CD4-positive, alpha-beta T cell treated with Interferon alpha-2 for 1 hour (primary cell): ENCODE measurements at places on chromosomes 16 and 17.

GRCh38 chr16:66423177-66423576 lies 3.9 kb upstream of the BEAN1 start:
- no peak for DNase-seq

DNA sequence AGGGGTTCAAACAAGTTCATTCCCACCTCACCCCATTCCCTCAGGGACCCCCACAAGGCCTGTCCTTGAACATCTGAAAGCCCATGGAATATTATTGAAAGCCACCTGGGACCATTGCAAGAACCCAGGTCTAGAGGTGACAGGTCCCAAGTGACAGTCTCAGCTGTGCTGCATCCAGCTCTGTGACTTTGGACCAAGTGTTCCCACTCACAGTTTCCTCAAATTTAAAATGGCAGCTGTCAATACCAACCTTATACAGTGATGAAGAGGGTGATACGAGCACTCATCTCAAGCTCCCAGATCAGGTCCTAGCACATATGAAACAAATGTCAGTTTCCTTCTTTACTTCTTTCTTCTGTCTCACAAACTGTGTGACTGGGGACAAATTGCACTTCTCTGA lies 9.1 kb downstream of the ERAL1 start:
- no peak for DNase-seq

DNA sequence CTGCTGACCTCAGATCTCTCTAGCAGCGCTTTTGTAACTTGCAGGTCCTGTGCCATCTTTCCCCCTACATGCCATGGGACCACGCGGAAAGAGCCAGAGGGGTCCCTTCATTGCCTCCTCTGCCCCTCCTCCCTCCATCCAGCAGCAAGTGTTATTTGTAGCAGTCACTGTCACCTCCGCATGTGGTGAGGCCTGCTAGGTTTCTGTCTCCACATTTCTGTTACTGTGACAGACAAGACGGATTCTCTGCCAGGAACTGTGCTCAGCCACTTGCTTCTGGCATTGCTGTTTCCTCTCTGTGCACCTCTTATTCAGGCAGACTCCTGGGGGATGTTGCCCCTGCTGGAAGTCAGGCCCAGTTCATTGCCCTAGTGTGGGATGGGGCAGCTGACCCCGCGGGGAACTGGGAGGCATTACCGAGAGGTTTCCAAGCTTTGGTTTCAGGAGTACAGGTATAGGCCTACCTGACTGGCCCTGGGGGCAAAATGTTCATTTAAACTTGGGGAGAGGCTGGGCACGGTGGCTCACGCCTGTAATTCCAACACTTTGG lies 61.2 kb downstream of the RAB11FIP4 start:
- no peak for DNase-seq

DNA sequence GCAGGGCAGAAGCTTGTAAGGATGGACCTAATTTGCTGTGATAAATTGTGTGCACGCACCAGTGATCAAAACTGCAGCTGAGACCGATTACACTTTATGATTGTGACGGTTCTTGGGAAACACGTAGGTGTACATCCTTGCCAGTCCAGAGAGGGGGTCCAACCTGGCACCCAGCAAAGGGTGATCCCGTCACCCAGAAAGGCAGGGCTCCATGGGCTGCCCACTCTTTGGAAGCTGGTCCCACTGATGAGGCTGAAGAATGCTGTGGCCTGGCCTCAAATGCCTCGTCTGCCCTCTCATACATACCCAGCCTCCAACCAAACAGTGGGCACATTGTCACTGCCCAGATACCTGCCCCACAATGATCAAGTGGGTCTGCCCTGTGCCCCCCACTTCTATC lies 132.0 kb downstream of the C16orf78 start:
- no peak for DNase-seq

DNA sequence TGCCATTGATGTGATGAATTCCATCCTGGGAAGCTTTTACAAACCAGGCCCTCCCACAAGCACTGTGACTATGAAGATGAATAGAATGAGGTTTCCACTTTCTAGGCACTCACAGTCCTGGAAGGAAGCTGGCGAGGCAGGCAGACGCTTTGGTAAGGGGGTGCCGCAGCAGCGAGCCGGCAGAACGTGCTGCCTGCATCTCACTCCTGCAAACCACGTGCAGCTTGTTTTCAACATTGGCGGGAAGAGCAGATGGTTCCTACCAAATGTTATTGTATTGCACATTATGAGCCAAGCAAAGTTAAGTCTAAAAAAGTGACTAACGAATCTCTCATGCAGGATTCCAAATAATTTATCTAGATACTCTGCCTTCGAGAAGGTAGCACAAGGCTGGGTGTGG lies 3.7 kb upstream of the DNAI2 start:
- DNase-seq = no peak

DNA sequence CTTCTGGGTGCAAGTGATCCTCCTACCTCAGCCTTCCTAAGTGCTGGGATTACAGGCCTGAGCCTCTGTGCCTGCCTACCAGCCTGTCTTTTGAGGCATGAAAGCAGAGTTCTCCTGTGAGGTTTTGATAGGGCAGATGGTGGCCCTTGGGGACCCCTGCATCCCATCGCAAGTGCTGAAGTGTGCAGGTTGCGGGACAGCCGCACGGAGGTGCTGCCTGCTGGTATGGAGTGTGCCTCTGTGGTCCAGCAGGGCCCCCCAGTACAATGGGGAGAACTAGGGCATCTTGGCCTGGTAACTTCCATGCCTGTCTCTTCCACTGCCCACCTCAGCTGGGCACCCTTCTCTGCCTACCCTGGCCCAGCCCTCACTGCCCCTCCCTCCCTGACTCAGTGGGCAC lies 9.9 kb upstream of the NDRG4 start:
- DNase-seq = no peak

GRCh38 chr17:67055041-67055443 lies 10.7 kb downstream of the CACNG1 start:
- no peak for DNase-seq

- DNase-seq = no peak
These were observed 41.6 kb downstream of the USP10 start for GRCh38 chr16:84741340-84741830.

- no peak for DNase-seq
These were observed 16.5 kb downstream of the NFE2L1 start for GRCh38 chr17:48064638-48065037.

DNA sequence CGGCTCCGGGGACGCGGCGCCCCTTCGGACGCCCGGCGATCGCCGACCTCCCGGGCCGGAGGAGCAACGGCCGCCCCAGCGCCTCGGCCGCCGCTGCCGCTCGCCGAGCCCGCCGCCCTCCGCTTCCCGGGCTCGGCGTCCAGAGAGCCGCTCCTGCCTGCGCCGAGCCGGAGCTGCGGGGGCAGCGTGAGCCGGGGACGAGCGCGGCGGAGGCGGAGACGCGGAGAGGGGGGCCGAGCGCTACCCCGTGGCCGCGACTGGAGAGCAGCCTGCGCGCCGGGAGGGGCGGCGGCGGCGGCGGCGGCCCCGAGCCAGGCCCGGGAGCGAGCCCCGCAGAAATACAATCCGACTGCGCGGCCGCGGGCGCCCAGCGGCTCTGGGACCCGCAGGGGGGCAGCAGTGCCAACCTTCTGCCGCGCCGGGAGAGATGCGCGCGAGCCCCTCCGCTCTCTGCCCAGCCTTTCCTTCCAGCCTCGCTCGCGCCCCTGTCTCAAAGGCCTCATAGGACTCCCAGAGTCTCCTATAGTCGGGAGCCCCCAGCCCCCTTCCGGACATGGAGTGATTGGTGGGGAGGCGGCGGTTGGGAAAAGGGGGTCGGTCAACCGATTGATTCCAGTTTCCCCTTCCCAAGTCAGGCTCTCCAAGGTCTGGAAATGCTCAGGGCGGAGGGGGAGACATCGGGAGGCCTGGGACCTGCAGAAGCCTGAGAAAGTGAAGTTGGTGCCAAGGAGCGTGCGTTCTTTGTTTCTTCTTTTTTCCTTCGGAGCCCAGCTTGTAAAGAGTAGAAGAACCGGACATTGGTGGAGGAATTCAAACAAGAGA lies 1.0 kb upstream of the SDK2 start:
- peak; percentile 11 for DNase-seq

GRCh38 chr17:42578282-42578869 lies 847 bp upstream of the PSMC3IP start:
- peak; percentile 74 for DNase-seq

- no peak for DNase-seq
These were observed 66.7 kb downstream of the RPH3AL start for GRCh38 chr17:285751-286422.

DNA sequence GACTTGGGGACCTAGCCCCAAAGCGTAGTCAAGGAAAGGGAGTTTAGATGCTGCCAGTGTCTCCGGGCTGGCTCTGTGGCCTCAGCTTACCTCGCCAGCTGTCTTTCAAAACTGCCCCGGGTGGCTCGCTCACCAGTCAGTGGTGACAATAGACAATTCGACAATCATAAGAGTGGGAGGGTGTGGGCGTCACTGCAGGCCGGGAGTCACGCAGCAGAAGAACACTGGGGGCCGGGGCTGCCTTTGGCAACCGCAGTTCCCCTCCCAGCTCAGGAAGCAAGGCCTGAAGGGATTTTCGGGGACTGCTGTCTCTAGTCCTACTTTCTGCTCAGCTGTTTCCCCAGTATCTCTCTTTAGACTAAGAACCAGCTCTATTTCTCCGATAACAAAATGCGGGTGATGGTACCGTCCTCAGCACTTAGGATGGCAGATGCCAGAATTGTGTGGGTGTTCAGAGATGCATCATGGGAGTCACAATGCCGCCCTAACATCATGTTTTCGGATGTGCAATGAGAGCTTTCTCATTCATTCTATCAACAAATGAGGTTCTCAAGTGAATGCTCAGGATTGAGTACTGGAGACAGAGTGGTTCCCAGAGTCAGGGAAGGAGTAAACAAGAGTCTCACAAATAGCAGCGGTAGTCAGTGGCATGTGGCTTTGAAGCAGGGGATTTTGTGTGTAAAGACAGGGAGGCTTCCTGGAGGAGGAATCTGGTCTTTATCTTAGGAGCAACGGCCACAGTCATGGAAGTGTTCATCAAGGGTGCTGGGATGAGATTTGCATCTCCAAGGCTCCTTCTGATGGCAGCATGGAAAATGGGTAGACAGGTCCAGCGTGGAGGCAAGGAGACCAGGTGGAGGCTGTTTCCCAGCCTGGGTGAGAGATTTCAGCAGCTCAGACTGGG lies 93.1 kb downstream of the ZDHHC7 start:
- no peak for DNase-seq

DNA sequence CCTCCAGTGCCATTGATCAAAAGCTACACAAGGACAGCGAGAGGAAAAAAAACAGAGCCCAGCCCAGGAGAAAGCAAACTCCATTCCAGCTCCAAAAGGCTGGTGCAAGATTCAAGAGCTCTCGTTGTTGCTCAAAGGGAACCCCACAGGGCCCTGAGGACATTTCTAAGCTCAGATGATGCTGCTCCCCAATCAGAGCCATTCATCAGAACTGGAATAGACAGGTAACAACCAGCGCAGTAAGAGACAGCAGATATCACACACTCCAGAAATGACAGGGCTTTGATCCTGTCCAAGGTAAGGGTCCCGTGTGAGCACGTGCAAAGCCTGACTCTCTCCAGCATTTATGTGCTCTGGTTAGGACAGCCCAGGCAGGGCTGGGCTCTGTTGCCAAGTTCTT lies 20.1 kb downstream of the PMP22 start:
- no peak for DNase-seq

DNA sequence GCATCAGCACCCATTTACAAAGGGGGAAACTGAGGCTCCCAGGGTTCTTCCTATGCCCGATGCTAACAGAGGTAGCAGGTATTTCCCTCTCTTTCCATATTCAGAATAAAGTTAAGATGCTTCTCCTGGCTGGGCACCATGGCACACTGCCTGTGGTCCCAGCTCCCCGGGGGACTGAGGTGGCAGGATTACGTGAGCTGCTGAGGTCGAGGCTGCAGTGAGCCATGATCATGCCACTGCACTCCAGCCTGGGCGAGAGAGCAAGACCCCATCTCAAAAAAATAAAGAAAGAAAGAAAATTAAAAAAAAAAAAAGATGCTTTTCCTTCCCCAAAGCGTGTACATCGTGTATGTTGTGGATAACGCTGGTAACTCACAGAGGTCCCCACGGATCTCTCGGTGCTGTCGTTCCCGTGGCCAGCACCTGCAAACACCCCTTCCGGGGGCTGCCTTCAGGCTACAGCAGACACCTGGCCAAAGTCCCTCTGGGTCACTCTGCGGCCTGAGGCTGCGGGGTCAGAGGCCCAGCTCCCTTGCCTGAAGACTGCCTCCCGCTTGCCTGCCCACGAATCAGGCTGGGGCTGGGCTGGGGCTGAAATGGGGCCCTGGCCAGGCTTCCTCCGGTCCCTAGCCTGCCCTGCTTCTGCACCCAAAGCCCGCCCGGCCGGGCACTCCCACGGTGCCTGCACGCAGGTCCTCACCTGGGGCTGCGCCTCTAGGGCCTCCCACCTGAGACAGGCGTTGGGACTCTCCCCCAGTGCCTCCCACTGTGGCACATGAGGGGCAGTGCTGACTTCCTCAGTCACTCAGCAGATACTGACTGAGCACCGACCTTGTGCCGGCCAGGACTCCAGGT lies 63.1 kb downstream of the ZDHHC7 start:
- DNase-seq = no peak

GRCh38 chr16:4384509-4384942 lies 12.9 kb downstream of the VASN start:
- no peak for DNase-seq

DNA sequence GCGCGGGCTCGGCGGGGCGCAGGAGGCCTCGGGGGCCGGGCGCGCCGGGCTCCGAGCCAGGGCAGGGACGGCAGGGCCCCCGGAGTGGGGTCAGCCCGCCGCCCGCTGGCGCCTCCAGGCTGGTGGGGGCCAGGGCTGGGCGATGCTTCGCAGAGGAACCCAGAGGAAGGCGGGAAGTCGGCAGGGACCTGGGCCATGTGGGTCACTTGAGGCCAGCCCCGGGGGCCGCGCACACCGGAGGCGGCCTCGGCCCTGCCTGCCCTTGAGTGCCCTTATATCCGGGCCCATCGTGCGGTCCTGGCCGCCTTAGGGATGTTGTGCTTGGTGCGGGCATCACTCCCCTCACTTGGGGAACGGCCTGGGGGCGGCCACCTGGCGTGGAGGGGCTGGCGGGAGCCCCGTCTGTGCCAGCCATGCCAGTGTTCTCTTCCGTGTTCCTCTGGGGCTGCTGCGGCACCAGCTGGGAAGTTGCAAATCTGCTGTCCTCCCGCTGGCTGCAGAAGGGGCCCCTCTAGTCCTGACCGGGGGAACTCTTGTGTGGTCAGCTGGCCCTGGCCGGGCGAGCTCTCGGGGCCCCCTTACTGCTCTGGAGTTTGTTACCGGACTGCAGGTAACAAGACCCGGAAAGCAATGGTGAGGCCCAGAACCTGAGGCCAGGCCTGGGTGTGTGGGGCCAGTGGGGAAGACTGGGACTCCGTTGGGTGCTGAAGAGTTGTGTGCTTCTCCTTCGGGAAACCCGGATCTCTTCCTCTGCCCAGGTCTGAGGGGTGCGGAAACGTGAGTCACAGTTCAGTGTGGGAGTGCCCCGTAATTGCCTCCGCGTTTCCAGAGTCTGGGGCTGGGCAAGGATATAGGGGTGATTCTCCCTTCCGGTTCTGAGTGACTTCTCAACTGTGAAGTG lies 849 bp downstream of the CAPN15 start:
- peak; percentile 28 for DNase-seq

DNA sequence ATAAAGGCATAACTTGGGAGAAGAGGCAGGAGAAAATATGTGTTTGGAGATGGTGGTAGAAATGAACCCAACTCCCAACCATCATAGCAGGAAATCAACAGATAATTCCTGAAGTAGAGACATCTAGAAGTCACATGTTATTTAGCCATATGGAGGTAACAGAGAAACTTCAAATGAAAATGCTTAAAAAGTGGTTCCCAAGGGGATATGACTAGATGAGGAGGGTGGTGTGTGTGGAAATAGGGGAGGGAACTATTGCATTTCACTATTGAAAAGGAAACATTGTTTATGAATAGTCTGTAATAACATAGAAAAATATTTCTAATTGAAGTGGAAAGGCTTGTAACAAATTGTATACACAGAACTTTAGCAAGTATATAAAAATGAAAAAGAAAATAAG lies 412.0 kb downstream of the SHISA9 start:
- DNase-seq = no peak
